ENCODE measurements at places on chromosomes 5 and 9. TPM values are rescaled to one million over a fixed set of nuclear protein-coding genes. Genes with fewer than 3 reads are reported as not detected.

Gene SH2D3C
- polyA plus RNA-seq: 0.52 TPM

Gene CLPTM1L
- 202 TPM for polyA plus RNA-seq

Gene OCLN
- 6.5 TPM for polyA plus RNA-seq

GRCh38 chr5:40027400-40027799, 602.6 kb upstream of the DAB2 start:
- H3K27ac ChIP-seq: no peak overlapping the region
- no peak overlapping the region for H3K4me3 ChIP-seq
- no peaks in the 10 kb centered on the region for H3K27me3 ChIP-seq
- no peaks in the 10 kb centered on the region for H3K4me1 ChIP-seq

DNA sequence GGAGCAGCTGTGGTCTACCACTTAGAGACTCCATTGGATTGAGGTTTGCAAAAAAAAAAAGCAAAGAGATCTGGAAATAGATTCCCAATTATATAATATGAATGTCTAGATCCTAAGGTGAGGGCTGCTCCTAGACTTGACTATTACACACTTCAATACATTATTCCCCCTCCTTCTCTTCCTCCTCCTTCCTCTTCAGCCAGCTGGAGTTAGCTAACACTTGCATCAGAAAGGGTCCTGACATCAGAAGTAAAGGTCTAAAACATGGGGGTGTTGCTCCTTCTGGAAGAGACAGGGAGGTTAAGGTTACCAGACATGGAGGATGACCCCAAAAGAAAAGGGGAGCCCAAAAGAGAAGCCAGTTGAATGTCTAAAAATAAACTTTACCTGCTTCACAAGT, 12.9 kb upstream of the NR3C1 start:
- H3K36me3 ChIP-seq: no peaks in the 10 kb centered on the region
- H3K4me1 ChIP-seq: peaks cover 8% of the 10 kb centered on the region
- DNase-seq: no peak
- no peak overlapping the region for H3K27ac ChIP-seq
- H3K27me3 ChIP-seq: no peaks in the 10 kb centered on the region

DNA sequence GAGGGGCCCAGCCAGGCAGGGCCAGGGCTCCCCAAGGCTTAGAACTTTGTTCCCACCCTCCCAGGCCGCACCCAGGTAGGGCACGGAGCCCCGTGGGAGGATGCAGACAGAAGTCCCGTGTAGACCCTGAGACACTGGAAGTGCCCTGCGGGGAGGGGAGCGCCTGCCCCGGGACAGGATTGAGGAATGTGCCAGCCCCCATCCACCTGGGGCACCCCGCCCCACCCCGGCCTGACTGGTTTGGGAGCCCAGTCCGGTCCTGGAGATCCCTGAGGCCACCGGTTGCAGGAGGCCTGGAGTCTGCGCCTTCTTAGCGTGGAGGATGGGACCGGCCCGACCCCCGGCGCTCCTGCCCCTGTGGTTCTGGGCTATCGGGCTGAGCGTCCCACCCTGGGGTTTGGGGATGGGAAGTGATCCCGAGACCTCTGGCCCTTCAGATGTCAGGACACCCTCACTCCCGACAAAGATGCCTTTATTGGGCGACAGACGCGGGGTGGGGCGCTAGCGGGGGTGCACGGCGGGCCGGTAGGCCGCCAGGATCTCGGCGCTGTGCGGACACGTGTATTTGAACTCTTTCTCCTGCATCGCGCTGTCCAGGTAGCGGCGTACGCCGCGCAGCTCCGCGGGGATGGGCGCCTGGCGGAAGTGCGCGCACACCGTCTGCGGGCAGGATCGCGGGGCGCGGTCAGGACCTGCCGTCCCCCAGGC, 2.0 kb downstream of the CLIC3 start:
- peaks cover 9% of the 10 kb centered on the region for H3K4me1 ChIP-seq
- H3K27me3 ChIP-seq: no peaks in the 10 kb centered on the region
- peaks cover 7% of the 10 kb centered on the region for H3K36me3 ChIP-seq
- DNase-seq: no peak
- no peak overlapping the region for H3K27ac ChIP-seq
- H3K4me3 ChIP-seq: no peak overlapping the region

DNA sequence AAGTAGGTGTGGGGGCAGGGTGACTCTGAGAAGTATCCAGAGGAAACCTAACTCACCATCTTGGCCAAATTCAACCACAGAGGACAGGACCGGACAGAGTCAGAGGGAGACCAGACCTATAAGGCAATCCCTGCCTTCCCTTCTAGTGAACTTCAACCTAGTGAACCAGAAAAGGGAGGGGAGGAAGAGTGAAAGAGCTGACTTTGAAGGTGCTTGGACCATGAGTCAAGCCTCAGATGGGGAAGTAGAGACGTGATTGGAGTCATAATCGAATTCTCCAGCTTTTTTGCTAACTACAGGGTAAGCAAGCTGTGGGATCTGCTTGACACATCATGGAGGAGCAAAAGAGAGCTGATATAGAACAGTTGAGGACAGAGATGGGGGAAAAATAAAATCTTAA, 18.8 kb upstream of the KIF2A start:
- no peak overlapping the region for H3K4me3 ChIP-seq
- H3K27me3 ChIP-seq: no peaks in the 10 kb centered on the region
- DNase-seq: no peak
- H3K36me3 ChIP-seq: no peaks in the 10 kb centered on the region

GRCh38 chr9:74322661-74323314, 174.3 kb upstream of the RORB start:
- H3K4me1 ChIP-seq: peaks cover 3% of the 10 kb centered on the region
- no peaks in the 10 kb centered on the region for H3K36me3 ChIP-seq
- no peak for DNase-seq
- no peak overlapping the region for H3K27ac ChIP-seq

GRCh38 chr5:40853632-40854192, 12.5 kb downstream of the CARD6 start:
- no peak overlapping the region for H3K27ac ChIP-seq
- H3K36me3 ChIP-seq: no peaks in the 10 kb centered on the region
- H3K27me3 ChIP-seq: no peaks in the 10 kb centered on the region
- DNase-seq: no peak

DNA sequence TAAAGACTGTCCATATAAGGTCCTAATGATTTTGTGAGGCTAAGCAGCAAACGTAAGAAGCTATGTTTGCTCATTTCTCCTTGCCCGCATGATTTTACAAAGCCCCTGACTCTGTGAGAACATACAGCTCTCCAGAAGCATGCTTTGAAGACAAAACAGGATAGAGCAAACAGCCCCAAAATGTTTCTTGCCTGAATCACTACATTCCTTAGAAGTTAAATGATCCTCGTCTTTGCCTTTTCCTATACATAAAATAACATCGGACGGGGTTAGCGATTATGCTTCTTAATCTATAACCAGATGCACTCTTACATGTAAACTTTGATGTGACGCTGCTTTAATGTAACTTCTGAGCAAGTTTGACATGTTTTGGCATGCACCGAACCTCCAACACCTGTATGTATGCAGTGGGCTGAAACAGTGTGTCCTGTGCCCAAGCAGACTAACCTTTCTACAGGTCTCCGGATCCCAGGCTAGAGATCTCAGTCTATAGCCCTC, 353.7 kb downstream of the CETN3 start:
- no peaks in the 10 kb centered on the region for H3K27me3 ChIP-seq
- no peaks in the 10 kb centered on the region for H3K36me3 ChIP-seq
- peaks cover 12% of the 10 kb centered on the region for H3K4me1 ChIP-seq
- no peak overlapping the region for H3K4me3 ChIP-seq
- DNase-seq: no peak

Measured in SK-N-SH (cell line).